NCI-H2029 (cell line): ENCODE measurements at places on chromosomes 12 and 14.

DNA sequence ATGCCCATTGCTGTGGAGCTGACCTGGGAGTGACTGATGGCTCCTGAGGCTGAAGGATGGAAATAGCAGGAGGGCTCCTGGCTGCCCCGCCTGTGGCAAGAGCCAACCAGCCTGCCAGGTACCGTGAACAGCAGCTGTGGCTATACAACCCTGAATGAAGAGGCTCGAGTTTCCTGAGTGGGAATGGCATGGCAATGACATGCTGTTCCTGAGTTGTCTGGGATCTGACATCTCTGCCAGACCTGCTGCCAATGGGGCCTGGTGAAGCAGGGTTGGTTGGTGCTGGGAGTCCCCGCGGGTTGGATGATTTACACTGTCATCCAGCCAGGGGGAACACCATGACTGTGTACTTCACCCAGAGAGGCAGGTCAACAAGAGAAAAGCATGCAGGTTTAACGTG is 31.8 kb upstream of the LRRC10 start:
- DNase-seq = no peak

GRCh38 chr14:77407158-77407557 is 16.2 kb downstream of the NOXRED1 start:
- DNase-seq = no peak

DNA sequence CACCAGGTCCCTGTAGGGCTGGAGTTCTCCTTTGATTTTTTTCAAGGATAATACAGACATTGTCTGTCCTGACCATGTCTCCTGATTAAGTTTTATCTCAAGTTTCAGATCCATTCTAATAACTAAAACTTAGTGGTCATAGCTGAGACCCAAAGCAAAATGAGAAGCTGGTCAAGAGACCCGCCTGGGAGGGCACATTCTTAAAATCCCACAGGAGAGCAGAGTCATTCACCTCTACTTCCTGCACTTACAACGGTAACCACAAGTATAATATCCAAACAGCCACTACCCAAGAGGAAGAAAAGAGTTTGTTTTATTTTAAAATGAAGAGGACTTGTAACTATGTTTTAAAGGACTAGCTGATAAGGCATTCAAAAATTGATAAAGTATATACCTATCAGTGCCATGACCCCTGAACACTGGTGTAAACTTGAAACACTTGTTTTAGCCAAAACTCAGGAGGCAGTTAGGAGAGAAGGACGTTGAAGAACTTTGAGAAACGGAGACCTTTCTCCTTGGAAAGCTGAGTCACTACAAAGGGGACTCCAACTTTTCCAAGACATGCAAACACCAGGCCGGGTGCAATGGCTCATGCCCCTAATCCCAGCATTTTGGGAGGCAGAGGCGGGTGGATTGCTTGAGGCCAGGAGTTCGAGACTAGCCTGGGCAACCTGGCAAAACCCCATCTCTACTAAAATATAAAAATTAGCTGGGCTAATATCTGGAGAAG is 478.2 kb downstream of the GLT1D1 start:
- no peak for DNase-seq

DNA sequence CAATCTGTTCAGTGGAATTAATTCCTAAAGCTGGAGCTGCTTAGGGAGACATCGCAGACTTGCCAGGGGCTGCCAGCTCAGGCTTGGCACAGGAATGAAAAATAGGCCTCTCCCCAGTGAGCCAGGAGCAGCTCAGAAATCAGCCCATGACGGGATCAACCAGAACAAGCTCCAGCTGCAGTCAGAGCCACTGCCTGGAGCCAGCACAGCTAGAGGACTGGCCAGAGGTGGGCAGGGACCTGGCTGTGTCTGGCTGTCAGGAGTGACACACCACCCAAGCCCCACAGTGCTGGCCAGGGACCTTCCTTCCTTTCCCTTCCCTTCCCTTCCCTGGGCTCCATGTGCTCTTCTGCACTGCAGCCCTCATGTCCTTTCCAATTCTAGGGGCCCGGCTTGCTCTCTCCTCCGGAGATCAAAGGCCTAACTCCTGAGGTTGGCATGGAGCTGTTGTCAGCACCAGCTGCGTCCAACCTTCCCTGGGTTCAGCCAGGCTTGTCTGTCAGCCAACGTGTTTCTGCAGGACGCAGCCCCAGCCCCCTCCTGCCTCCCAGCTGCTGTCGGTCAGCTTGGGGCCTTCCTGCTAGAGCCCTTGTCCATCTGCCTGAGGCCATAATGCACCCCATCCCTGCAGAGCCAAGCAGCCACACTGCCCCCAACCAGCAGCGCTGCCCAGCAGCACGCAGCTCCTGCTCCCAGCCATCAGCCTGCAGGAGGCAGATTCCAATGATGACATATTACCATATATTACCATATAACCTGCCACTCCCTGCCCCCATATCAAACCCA is 149.3 kb downstream of the CALM1 start:
- no peak for DNase-seq

DNA sequence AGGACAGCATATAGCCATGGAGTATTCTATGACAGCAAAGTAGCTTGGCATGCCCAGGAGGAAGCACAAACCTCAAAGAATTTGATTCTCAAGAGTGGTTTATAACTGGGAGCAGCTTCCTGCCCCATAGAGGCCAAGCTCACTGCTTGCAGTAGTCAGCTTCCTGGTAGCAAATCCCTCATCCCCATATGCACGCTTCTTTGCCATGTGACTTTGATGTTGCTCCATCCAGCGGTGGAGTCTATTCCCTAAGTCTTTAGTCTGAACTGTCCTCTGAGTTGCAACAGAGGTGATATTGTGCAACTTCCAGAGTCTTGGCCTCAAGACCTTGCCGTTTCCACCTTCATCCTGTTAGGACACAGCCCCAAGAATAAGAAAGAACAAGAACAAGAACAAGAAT is 996.8 kb upstream of the TMEM132C start:
- no peak for DNase-seq

DNA sequence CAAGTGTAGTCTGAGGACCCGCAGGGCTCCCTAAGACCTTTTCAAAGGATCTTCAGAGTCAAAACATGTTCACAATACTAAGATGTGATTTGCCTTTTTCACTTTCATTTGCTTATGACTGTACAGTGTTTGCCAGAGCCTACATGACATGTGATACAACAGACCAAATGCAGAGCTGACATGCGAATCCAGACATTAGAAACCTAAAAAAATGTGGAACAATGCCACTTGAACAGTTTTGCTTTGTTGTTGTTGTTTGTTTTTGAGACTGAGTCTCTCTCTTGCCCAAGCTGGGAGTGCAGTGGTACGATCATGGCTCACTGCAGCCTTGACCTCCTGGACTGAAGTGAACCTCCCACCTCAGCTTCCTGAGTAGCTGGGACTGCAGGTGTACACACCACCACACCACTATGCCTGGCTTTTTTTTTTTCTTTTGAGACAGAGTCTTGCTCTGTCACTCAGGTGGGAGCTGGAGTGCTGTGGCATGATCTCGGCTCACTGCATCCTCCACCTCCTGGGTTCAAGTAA is 5.3 kb upstream of the RAB35 start:
- DNase-seq = no peak

GRCh38 chr14:45906257-45906656 is 653.3 kb upstream of the MIS18BP1 start:
- no peak for DNase-seq

DNA sequence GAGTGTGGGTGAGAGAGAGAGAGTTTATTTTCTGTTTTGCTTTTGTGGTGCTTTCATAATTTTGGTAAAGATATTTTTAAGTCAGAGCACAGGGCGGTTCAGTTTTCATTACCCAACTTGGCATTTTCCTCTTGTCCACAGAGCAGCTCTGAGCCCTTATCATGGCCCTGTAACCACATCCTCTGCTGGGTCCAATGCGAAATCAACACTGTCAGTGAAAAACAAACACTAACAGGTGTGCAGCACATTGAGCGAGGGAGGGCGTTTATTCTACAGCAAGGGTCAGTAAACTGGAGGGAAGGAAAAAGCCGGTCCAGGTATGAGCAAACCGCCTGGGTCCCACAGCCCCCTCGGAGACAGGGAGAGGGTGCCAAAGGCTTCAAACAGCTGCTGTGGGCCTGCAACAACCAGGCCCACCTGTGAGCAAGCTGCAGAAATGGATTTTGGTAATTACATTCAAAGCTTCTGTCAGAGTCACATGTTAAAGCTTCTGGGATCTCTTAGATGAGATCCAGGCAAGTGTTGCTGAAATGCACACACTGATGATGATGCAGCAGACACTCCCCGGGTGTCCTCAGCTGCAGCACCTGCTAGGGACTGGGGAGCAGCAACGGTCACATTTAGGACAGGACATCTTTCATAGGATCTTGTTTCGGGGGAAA is 132.7 kb upstream of the DYRK2 start:
- DNase-seq = peak; percentile 90

DNA sequence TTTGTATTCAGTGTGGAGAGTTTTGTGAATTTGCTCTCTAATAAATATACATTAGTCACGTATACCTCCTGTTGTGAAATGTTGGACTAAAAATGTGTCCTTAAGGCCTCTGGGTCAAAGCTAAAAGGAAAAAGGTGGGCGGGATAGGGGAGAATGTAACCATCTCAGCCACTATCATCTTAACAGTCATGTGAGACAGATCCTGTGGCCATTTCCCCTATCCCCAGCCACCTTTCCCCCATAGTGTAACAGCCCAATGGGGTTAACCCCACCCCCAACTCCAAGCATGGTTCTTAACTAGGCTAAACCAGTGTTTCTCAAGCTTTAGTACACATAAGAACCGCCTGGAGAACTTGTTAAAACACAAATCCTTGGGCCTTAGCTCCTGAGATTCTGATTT is 6.5 kb upstream of the ITPR2 start:
- no peak for DNase-seq

DNA sequence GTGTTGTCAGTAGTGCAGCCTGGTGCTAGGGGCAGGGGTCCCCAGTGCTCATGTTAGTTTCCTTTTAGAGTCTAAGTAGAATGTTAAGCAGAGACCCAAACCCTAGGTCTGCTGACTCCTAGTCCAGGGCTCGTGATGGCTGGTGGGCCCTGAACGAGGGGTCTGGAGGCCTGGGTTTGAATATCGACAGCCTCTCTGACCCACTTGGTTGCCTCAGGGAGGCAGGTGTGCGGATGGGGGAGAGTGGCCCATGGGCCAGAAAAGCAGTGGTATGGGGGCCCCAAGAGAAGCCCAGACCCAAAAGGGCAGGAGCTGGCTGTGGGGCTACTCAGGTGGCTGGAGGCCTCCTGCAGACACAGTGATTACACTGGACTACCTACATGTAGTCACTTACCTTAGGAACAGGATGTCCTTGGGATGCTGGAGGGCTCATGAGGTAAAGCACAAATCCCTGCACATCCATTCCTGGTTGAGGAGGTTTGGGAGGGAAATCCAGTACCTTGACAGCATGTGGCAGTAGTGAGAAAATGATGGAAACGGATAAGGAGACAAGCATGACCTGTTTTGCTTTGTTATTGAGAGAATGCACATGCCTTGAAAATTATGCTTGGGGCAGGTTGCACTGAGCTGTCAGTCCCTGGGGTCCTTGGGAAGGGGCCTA is 1.7 kb upstream of the SLC25A29 start:
- DNase-seq = no peak

GRCh38 chr12:122981036-122981471 is 573 bp downstream of the ARL6IP4 start:
- no peak for DNase-seq

GRCh38 chr12:121845701-121846100 is 13.0 kb downstream of the HPD start:
- no peak for DNase-seq

GRCh38 chr12:127539226-127539858 is 727.6 kb upstream of the TMEM132C start:
- no peak for DNase-seq

- DNase-seq = no peak
Observed at GRCh38 chr14:99717682-99718013, 33.5 kb downstream of the CYP46A1 start.

DNA sequence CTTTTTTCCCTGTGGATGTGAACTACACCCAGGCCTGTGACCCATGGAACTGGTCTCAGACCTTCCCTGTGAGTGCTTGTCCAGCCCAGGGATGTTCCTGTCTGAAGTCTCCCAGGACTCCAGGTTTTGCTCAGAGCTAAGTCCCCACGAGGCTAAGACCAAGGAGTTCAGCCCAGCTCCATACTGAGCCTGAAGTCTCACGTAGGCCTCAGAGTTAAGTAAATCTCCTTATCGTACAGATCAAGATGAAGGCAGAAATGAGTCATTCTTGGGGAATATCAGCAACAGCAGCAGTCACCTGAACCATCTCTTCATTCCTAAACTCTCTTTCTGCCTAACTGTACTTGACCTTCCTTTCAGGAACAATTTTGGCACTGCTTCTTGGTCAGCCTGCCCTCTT is 139.8 kb downstream of the ANO6 start:
- no peak for DNase-seq

- DNase-seq = no peak
Observed at GRCh38 chr14:98977451-98977850, 294.5 kb downstream of the BCL11B start.

- no peak for DNase-seq
Observed at GRCh38 chr12:124569375-124570148, 2.1 kb upstream of the NCOR2 start.

- DNase-seq = no peak
Observed at GRCh38 chr14:70807898-70808415, 1.4 kb downstream of the MAP3K9 start.

DNA sequence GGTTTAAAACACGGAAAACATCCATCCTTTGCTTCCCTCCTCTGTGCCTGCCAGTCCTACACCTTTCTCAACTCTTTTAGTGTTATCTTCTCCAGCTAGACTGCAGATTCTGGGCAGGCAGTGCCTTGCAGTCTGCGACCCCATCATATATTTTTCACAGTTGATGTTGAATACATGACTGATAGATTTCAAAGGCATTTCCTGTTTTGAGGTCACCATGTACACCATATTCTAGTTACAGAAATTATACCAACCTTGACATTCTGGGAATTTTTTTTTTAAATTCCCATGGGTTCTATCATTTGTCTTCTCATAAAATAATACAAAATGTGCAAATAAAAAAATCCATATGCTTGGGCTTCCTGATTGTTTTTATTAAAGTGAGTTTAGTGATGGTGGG is 16.6 kb downstream of the SOCS2 start:
- DNase-seq = no peak

GRCh38 chr12:19402211-19402610 is 37.1 kb upstream of the AEBP2 start:
- DNase-seq = no peak

- DNase-seq = no peak
Observed at GRCh38 chr12:121222847-121223246, 12.9 kb downstream of the P2RX4 start.

GRCh38 chr12:95830335-95831089 is 28.2 kb upstream of the SNRPF start:
- DNase-seq = no peak

GRCh38 chr12:51202718-51203117 is 15.1 kb downstream of the POU6F1 start:
- no peak for DNase-seq

DNA sequence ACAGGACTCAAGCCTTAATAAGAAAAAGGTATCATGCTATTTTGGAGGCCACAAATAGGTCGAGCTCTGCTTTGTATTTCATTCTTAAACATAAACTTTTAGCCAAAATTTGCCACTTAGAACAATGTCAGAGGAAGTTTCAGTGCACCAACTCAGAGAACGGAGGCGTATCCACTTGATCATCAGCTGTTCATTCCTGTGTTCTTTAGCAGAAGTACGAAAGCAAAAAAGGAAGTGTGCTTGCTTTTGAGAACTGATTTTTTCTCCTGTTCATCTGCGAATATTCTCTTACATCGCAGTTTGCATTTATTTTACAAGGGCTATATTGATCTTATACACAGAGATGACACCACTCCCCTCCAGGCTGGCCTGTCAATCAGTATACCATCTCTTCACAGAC is 188.6 kb upstream of the SOX5 start:
- DNase-seq = no peak
